ENCODE measurements at places on chromosomes 6 and 20. TPM values are rescaled to one million over a fixed set of nuclear protein-coding genes. Genes with fewer than 3 reads are reported as not detected.

The IL17A gene
- total RNA-seq, result not detected

The THEMIS gene
- not detected for total RNA-seq

The RNF144B gene
- total RNA-seq, result 97.3 TPM

The TBCC gene
- 19.1 TPM for total RNA-seq

The DST gene
- 206 TPM for total RNA-seq

The ADTRP gene
- 3.3 TPM for total RNA-seq

The LY6G6D gene
- total RNA-seq, result not detected

The RAMACL gene
- total RNA-seq, result 4.0 TPM

Measured in endothelial cell of umbilical vein (primary cell).